Placental epithelial cell (primary cell): ENCODE measurements at places on chromosomes 5 and 9. TPM values are rescaled to one million over a fixed set of nuclear protein-coding genes. Genes with fewer than 3 reads are reported as not detected.

Gene VCAN
- 1.6 and 5.7 TPM in 2 replicates for total RNA-seq

Gene FAM221B
- not detected in 2 replicates for total RNA-seq

Gene SV2C
- total RNA-seq: not detected in 2 replicates

Gene UBTD2
- 33.8 and 50.0 TPM in 2 replicates for total RNA-seq

Gene SNAPC4
- 6.7 TPM in 2 replicates for total RNA-seq

Gene SNCAIP
- total RNA-seq: 0.11 and 2.0 TPM in 2 replicates

Gene RMND5B
- 13.3 and 21.0 TPM in 2 replicates for total RNA-seq

Gene SLC34A3
- total RNA-seq: 0.11 and 0.39 TPM in 2 replicates

Gene CFAP90
- total RNA-seq: 0.39 and 0.54 TPM in 2 replicates

Gene CENPH
- total RNA-seq: 8.2 and 14.9 TPM in 2 replicates

Gene MSX2
- 10.6 and 12.4 TPM in 2 replicates for total RNA-seq

Gene PTGES
- 309 and 422 TPM in 2 replicates for total RNA-seq

Gene ZNF883
- total RNA-seq: 1.2 and 4.7 TPM in 2 replicates

Gene CNTNAP3B
- total RNA-seq: 2.1 and 5.9 TPM in 2 replicates

Gene ADGRD2
- total RNA-seq: not detected in 2 replicates
